HCEC 1CT (cell line): ENCODE measurements at places on chromosomes 4 and X.

DNA sequence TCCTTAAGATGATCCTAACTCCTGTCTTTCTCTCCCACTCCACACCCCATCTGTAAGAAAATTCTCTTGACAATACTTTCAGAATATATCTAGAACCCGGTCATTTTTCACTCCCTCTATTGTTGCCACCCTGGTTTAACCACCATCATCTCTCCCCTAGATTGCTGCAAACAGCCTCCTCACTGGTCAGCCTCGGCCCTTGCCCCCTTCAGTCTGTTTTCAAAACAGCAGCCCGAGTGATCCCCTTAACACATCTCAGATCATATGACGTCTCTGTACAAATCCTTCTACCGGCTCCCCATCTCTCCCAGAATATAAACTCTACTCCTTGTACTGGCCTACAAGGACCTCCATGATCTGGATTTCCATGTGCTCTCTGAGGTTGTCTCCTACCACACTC, 35.2 kb upstream of the F9 start:
- DNase-seq = no peak

GRCh38 chr4:128812442-128813235, 3.1 kb downstream of the JADE1 start:
- peak; percentile 65 for DNase-seq

GRCh38 chrX:130058652-130059051, 51.6 kb downstream of the ELF4 start:
- no peak for DNase-seq

- DNase-seq = no peak
Observed at GRCh38 chr4:86965019-86965976, 30.5 kb downstream of the AFF1 start.

DNA sequence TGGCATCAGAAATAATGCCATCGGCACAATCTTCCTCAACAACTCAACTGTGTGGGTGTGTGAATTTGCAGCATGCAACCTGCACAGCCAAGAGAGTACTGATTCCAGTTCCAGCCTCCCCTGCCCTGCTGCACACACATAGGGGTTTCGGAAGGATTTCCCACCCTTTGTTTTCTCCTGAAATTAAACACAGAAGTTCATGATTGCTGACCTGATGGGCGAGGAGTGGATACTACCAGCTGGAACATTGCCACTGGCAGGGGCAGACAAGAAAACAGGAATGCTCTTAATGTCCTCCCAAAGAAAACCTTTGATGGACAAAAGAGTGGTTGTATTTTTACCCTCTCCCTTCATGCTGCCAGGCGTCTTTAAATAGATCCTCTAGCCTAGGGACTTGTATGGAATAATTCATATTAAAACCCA, 4.8 kb downstream of the NDP start:
- no peak for DNase-seq

GRCh38 chr4:179867300-179867878, 2375.8 kb upstream of the TENM3 start:
- no peak for DNase-seq

DNA sequence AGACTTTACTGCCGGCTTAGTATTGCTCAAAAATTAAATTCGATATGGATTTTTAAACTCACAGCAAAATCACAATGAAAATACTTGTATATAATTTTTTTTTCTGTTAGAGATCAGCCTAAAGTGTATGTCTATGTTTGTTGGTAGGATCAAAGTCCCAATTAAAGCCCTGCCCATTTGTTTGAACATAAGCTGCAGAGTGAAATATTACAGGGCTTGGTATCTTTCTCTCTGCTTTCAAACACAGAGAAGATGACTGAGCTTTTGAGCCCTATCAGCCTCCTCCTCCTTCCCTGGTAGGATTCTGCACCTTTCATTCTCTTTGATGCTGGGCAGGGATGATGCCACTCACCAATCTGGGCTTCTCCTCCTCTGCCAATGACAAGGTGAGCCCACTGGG, 345.4 kb downstream of the PPP1R2C start:
- DNase-seq = no peak

DNA sequence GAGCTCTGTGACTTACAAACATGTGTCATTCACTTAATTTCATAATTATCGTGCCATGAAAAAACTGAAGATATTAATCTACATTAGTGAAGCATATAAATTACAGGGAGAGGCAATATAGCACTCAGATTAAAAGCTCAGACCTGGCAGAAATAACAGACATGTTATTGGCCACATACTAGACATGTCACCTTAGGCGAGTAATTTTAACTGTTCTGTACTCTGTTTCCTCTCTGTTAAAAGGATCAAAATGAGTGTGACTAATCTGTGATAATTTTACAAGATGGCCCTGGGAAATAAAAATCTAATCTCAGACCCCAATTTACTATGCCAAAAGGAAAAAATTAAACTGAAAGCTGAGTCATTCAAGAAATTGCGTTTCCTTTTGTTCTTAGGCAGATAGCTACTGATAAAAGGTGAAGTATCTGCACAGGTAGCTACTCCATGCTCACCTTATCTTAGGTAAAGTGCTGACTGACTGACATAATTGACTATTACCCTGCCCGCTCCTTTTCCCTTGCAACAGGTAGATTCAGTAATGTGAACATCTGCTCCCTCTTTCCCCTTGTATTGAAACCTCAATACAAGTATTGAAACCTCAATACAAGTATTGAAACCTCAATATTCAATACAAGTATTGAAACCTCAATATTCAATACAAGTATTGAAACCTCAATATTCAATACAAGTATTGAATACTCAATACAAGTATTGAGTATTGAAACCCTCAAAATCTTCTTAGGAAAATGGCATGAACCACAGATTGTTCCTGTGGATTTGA, 33.2 kb downstream of the RELL1 start:
- no peak for DNase-seq

- DNase-seq = peak; percentile 23
Observed at GRCh38 chr4:2537011-2537830, 774 bp downstream of the FAM193A start.
